ENCODE measurements at places on chromosomes 5 and 9. TPM values are rescaled to one million over a fixed set of nuclear protein-coding genes. Genes with fewer than 3 reads are reported as not detected.
A peak's percentile ranks its signal among the peaks of the same experiment; 100 is the strongest.

The CTXN3 gene
- total RNA-seq = not detected

The LCN9 gene
- not detected for total RNA-seq

The ADGRV1 gene
- total RNA-seq = not detected

DNA sequence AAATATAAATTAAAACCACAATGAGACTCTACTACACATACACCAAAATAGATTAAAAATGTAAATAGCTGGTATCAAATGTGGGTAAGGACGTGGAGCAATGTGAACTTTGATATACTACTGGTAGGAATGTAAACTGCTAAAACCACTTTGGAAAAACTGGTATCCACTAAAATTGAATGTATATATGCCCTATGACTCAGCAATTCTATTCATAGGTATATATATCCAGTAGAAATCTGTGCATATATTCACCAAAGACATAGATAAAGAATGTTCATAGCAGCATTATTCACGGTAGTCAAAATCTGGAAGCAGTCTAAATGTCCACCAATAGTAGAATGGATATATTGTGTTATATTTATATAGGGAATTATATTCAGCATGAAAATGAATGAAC is 85.2 kb downstream of the ERP44 start:
- no peaks in the 10 kb centered on the region for H3K27me3 ChIP-seq
- no peak for DNase-seq
- peaks cover 19% of the 10 kb centered on the region for H3K36me3 ChIP-seq
- H3K27ac ChIP-seq = no peak overlapping the region

- H3K4me1 ChIP-seq = peaks cover 27% of the 10 kb centered on the region
- DNase-seq = peak; percentile 83
- H3K36me3 ChIP-seq = peaks cover 2% of the 10 kb centered on the region
Measured at GRCh38 chr5:38453506-38453905, 102.9 kb downstream of the LIFR start.

DNA sequence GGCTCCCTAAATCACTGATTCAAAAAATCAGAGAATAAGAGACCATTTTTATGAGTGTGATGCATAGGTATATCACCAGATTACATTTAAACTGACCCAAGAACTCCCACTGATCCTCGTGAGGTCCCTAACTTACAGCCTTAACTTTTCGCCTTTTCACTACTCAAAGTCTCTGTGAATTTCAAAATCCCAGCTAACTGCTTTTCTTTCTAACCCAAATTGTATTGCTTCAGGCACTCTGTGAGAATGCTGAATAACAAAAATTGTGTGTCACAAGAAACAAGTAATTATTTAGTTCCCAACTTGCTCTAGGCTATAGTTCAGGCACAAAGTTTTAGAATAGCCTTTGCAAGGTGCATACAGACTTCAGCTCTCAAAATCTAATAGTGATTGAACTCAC is 368.6 kb downstream of the CHSY3 start:
- no peaks in the 10 kb centered on the region for H3K27me3 ChIP-seq
- no peak for DNase-seq
- H3K4me3 ChIP-seq = no peak overlapping the region
- no peaks in the 10 kb centered on the region for H3K36me3 ChIP-seq
- no peak overlapping the region for H3K27ac ChIP-seq
